ENCODE measurements at places on chromosomes 7 and 10.
A peak's percentile ranks its signal among the peaks of the same experiment; 100 is the strongest.

GRCh38 chr7:155598810-155599210, 45.7 kb upstream of the RBM33 start:
- DNase-seq: peak; percentile 92

DNA sequence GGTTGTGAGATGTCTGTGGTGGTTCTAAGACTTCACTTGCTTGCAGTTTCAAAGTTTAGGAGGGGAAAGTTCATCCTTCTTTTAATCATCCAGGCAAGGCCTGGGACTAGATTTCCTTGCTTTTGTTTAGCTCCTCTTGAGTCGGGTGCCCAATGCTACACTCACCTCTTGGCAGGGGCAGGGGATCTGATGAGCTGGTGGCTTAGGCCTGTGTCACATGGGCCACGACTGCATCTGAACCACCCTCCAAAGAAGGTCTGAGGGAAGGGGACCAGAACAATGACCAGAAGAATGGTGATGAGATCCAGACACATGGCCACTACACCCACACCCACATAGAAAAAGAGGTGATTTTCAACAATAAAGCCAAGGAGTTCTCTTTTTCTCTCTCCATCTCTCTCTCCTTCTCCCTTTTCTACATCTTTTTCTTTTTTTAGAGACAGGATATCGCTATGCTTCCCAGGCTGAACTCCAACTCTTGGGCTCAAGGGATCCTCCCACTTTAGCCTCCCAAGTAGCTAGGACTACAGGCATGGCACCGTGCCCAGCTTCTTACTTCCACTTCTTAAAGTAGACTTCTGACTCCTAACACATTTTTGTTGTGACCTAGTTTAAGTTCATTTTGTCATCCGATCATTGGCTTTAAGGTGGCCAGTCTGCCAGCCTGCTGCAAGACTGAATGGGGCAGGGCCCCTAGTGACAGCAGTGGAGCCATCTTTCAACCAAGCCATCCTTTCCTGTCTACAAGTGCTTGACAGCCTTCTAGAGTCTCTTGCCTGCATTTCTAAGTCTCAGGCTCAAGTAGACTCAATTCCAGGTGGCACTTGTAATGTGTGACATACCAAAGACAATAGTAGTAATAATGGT, 350.9 kb downstream of the RNLS start:
- DNase-seq: no peak

- DNase-seq: no peak
These were observed 73.8 kb downstream of the CUL1 start for GRCh38 chr7:148772297-148773089.

GRCh38 chr7:127833641-127834040, 181.6 kb downstream of the SND1 start:
- no peak for DNase-seq

GRCh38 chr10:92149261-92149660, 141.6 kb downstream of the CPEB3 start:
- no peak for DNase-seq

- DNase-seq: no peak
These were observed 210.8 kb upstream of the PFKP start for GRCh38 chr10:2856598-2856997.

GRCh38 chr10:21369697-21370096, 155.8 kb downstream of the SKIDA1 start:
- no peak for DNase-seq

- DNase-seq: no peak
These were observed 176.5 kb downstream of the ZNF438 start for GRCh38 chr10:30855131-30855530.

DNA sequence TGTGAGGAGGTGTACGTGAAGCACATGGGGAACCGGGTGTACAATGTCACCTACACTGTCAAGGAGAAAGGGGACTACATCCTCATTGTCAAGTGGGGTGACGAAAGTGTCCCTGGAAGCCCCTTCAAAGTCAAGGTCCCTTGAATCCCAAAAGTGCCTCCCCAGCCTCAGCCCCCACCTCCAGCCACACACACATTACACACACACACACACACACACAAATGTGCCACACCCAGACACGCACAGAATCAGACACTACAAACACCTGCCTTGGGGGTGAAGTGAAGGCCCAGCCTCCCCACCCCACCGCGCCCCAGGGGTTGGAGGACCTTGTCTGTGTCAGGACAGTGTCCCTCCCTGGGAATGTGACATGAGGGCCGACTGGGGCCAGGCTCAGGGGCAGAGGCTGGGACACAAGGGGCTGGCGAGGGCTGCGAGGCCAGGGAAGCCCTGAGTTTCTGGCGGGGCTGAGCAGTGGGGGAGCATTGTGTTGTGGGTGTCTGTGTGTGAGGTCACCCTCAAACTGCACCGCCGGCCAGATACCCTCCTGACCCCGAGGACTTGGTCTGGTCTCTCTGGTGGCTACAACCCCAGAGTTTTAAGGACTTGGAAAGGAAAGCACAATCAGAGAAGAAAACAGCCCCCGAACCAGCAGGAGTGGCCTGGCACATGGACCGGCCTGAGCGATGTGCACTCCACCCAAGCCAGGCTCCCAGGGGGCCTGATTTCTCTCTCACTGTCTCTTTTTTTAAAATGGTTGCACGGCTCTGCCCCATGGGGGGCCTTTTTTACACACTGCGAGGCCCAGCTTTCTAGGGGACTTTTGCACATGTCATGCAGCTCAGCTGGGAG, 4.0 kb upstream of the ATP6V1F start:
- DNase-seq: no peak

DNA sequence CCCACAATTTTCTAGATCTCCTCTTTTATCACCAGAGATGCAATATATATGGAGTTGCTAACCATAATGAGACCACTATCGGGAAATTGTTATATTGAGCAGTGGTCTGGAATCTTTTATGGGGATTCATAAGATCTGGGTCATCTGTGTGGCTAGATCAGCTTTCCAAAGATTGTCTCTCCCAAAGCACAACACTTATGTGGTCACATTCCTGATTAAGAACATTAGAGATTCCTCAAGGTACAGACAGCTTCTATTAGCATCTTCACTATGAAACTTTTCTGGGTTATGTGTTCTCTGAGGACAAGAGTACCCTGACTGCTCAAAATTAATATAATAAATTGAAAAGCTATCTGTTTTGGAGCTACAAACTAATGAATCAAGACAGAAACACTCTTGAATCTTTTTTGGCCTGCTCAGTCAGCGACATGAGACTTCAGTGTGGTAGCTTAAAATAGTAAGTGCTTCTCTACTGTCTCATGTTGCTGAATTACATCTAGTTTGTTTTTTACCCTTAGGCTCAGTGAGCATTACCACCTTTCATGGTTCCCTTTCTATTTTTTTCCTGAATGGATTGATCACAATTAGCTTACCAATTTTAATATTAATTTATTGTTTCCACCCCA, 42.6 kb upstream of the STRIP2 start:
- DNase-seq: no peak

DNA sequence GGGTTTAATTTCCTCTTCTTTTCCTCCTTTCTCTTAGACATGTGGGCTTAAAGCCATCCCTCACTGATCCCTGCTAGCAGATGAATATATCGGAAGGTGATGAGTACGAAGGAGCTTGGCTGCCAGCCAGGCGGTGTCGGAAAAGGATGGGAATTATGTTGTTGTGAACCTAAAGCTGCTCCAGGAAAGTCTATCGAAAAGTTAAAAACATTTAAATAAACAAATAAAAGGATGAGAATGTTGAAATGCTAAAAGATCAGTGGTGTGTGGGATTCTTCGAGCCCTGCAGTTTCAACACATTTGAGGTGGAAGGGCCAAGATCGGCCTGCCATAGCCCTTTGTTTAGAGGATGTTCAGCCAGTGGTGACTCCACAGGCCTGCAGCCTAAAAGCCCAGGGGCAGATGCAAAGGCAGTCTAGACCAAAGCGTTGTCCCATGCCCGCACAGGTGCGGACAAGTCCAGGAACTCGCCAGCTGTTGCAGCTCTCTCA, 107.9 kb downstream of the JCAD start:
- DNase-seq: no peak

GRCh38 chr10:9608602-9609001, 1409.1 kb upstream of the CELF2 start:
- DNase-seq: no peak

DNA sequence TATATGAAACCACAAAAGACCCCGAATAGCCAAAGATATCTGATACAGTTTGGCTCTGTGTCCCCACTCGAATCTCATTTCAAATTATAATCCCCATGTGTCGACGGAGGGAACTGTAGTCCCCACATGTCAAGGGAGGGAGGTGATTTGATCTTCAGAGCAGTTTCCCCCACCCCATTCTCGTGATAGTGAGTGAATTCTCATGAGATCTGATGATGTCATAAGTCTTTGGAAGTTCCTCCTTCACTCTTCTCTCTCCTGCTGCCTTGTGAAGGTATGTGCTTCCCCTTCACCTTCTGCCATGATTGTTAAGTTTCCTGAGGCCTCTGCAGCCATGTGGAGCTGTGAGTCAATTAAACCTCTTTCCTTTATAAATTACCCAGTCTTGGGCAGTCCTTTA, 13.0 kb downstream of the ELAPOR2 start:
- DNase-seq: no peak

DNA sequence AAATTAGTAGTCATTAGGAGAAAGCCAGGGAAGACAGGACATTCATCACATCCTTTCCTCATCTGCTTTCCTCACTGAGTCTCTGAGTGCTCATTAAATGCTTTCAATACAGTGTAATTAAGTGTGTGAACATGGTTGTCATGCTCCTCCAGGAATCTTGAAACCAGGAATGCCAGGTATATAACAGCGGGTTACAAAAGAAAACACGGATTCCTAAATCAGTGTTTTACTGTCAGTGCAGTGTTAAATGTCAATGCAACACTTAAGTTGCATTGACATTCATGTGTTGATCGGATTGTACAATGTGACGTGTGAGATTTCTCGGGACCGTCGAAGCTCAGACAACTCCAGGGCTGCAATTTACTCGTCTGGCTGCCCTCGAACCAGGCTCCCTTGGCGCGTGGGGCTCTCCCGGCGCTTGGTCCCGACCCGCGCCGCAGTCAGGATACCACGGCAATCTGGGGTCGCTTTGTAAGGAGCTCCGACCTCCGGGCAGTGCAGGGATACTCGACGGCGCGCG, 455 bp upstream of the SPAG6 start:
- DNase-seq: no peak

GRCh38 chr7:68562323-68562899, 1035.9 kb upstream of the AUTS2 start:
- DNase-seq: no peak

DNA sequence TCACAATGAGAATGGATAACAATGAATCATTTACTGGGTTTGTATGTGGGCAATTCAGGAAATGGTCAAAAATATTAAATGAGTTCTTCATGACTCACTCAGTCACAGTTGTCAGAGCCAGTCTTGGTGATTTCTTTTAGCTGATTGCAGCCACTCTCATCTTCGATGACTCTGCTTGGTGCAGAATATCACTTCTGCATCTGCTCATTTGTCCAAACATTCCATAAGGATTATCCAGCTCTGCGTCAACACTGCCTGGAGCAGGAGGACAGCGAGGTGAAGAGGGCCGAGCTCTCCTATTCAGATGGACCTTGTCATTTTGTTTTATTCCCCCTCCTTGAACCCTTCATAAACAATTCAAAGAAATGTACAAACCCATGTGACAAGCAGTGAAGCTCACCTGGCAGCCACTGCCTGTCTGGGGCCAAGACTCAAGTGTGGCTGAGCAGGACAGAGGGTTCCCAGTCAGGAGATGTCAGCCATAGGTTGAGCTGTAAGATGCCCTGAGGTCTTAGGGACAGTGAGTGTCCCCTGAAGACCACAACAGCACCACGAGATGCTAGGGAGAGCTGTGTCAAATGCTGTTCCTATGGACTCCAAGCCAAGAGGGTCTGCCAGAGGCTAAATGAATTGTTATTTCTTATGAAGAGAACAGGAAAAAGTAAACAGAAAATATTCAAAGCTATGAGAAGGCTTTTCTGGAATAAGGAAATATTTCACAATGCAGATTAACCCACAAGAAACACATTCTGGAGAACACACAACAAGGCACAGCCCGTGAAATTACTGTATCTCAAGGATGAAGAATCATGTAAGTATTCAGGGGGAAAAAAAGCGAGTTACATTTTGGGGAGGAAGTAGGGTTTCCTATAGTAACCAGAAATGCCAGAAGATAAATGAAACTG, 33.1 kb upstream of the EGFR start:
- no peak for DNase-seq

GRCh38 chr7:128045766-128046165, 14.5 kb upstream of the LRRC4 start:
- DNase-seq: no peak

GRCh38 chr7:69698109-69698825, 100.0 kb downstream of the AUTS2 start:
- no peak for DNase-seq

- no peak for DNase-seq
These were observed 16.8 kb upstream of the KIF20B start for GRCh38 chr10:89684604-89685003.

DNA sequence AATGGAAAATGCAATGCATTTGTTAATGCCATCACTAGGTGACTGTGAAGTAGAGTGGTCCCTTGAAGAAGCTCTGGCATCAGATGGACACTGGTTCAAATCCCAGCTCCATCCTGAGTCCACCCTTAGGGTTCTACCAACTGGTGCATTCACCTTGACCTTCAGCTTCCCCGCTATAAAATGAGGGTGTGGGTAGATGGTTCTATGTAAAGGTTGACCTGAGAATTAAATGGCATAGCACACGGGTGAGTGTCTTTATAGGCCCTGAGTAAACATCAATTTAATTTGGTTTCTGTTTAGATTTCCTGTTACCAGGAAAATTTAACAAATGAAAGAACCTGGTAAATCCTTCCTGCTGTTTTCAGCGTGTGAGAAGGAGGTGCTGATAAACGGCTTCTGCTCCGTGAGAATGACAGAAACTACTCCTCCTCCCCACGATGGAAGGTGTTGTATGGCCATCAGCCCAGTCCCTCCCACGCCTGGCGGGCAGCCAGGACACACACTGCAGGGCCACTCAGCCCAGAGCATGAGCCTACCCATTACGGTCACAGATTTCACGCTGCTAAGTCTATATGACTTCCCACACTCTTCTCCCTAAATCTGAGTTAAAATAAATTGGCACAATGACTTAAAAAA, 210.1 kb downstream of the TNS3 start:
- peak; percentile 68 for DNase-seq

DNA sequence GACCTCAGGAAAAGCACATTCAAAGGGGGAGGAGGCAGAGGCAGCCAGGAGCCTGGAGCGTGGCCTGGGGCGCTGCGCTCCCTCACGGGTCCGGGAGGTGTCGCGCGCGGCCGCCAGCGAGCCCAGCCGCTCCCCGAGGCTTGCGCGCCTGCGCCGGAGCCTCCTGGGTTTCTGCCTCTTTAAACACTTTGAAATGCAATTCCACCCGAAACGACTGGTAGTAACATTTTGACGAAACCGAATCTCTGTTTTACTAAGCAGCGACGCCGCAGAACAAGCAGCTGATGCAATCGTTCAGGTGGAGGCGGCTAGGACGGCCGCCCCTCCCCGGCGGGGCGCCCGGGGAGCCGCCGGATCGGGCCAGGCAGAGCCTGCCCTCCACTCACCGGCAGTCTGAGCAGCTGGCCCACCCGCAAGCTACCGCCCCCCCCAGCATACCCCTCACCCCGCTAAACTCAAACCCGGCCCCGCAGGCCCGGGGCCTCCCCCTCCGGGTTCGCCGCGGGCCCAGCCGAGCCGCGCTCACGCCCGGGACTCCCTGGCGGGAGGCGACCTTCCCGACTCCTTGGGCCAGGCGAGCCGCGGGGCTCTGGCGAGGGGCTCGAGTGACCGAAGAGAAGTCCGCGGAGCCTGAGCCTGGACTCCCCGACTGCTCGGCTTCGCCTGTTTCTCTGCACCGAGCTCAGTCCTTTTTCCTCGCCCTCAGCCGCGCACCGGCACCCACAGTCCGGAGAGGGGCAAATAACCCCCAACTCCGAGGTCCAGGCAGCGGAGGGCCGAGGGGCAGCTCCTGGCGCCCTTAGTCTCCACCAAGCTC, 3.2 kb downstream of the MKX start:
- peak; percentile 54 for DNase-seq

- no peak for DNase-seq
These were observed 87.7 kb upstream of the TMEM168 start for GRCh38 chr7:112877691-112878460.
